Right cardiac atrium (tissue), 5 donors: ENCODE measurements at places on chromosomes 13 and 19.
A peak's percentile ranks its signal among the peaks of the same experiment; 100 is the strongest.

DNA sequence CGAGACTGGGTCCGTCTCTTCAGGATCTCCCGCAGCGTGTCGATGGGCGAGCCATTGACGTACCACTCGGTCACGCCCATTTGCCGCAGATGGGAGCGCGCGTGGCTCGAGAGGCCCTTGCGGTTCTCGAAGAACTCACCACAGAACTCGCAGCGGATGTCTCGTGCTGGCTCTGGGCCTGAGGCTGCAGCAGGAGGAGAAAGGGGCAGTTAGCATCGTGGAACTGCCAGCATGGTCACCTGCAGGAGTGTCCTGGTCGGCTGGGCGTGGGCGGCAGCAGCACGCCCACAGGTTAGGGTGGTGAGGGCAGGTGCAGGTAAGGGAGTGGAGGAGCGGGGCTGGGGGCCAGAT, 8.5 kb upstream of the AKAP8L start:
- DNase-seq = peak; percentile 49

DNA sequence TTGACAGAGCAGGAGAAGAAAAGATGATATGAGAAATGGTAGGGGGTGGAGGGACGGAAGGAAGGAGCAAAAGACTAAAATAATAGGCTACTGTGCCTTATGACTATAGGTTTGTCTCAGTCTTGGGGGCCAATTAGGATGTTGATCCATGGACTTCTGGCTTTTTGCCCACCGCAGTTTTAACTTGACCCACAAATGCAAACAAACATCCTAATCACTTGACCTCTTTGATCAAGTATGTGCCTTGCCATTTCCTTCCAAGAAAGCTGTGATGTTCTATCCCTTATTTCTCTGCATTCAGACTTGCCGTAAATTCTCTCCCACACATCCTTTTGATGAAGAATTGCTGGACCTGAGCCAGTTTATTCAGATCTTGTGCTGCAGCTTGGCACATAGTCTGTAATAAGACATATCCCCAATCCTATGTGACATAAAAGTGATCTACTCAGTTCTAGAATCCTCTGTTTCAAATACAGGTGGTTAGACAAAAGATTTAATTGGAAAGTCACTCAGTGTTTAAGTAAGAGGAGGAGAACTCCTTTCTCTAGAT, 62.8 kb downstream of the TPT1 start:
- DNase-seq = no peak

DNA sequence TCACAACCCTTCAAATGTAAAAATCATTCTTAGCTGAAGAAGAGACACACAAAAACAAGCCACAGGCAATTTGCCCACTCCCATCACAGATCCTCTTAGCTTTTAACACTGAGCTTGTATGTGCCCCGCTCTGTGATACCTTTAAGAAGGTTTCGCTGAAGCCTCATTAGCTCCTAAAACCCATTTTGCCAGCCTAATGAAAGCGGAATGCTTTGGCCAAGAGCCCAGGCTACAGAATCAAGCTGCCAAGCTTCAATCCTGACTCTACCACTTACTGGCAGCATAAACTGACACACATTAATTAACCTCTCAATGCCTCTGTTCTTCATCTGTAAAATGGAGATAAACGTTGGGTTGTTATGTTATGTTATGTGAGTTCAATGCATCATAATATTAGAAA, 10.5 kb downstream of the ZNF112 start:
- DNase-seq = no peak

- no peak for DNase-seq
These were observed 17.0 kb downstream of the CYP2F1 start for GRCh38 chr19:41131186-41131585.

DNA sequence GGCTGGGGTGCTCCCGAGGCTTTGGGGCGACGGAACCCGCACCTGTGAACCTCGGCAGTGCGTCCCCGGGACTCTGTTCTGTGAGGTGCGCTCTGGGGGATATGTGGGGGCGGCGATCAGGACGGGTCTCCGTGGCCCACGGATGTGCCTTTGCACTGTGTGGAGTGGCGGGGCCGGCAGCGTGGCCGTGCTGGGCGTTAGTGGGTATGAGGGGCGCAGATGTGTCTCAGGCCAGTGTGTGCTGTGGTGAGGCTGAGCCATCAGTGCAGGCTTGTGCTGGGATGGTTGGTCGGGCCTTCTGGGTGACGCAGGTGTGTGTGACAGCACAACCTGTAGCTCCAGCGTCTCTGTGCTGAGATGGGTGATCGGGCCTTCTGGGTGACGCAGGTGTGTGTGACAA, 16.9 kb downstream of the ZNF331 start:
- no peak for DNase-seq

GRCh38 chr13:103810026-103810425, 743.8 kb upstream of the SLC10A2 start:
- DNase-seq = no peak

DNA sequence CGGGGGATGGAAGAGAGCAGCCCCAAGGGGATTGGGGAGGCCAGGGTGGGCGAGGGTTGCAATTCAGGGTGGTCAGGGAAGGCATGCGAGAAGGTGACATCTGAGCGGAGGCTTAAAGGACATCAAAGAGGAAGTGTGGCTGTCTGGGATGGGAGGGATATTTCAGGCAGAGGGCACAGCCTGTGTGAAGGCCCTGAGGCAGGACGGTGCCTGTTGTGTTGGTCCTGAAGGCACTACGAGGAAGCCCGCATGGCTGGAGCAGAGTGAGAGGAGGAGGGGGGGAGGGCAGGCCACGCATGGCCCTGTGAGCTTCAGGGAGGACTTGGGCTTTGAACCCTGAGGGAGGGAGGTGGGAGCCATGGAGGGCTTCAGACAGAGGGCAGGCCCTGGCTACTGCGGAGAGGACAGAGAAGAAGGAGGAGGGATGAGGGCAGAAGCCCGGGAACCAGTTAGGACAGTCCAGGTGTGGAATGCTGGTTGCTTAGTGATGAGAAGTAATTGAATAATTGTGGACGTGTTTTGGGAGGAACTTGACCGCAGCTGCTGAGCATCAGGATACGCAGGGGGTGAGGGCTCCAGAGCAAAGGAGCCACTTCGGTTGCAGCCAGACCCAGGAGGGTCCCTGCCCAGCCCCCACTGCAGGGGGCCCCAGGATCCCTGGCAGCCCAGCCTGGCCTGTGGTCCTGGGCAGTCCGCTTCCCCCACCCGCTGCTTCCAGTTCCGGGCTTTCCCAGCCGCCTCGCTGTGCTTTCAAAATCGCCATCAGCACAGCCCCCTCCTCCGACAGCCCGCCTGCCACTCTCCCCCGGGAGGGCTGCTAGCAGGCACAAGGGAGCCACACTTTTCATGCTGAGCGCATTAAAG, 6.2 kb downstream of the TLE6 start:
- peak; percentile 90 for DNase-seq

DNA sequence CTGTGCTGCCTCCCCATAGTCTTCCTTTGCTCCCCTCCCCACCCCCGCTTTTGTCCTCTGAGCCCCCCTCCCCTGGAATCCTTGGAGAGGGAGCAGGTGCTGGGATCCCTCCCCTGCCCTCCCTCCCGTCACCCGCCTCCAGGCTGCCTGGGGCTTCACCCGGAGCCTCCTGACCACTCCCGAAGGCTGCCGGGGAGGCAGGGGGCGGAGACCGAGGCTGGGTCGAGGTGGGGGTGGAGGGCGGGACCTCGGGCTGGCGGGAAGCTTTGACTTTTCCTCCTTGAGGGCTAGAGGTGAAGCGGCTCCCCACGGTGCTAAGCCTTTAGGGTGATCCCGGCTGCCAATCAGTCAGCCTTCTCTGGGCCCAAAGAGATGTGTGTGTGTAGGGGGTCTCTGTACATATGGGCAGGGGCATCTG, 1.5 kb downstream of the KMT5C start:
- DNase-seq = peak; percentile 89

DNA sequence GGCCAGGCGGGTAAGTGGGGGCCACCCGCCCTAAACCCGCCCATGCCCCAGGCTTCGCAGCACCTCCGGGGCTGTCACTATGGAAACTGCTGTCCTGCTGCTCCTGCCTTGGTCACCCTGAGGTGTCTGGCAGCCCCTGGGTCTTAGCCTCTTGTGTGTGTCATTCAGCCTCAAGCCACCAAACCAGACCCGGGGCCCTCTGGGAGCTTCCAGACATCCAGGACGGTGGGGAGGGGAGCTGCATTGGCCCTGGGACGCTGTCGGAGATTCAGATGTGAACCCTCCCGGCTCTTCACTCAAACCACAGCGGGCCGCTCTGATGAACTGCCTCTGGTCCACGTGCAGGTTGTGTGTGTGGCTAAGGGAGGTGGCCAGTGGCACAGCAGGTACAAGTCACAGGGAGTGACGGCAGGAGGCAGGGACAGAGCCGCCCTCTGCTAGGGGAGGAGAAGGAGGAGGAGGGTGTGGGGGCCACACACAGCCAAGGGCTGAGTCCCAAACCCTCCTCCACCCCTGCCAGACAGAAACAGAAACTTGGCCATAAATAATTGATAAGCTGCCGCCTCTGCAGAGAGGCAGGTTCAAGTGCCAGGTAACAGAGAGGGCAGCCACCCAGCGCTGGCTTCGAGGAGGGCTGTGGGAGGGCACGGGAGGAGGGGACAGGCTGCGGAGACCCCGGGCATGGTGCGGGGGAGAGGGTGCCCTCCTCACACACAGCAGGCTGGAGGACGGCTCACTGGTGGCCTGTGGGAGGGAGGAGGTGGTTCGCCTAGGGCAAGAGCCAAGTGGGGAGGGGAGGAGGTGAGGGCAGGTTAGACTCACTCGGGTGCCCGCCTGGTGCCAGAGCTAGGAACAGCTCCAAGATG, 8.0 kb downstream of the NANOS3 start:
- no peak for DNase-seq

DNA sequence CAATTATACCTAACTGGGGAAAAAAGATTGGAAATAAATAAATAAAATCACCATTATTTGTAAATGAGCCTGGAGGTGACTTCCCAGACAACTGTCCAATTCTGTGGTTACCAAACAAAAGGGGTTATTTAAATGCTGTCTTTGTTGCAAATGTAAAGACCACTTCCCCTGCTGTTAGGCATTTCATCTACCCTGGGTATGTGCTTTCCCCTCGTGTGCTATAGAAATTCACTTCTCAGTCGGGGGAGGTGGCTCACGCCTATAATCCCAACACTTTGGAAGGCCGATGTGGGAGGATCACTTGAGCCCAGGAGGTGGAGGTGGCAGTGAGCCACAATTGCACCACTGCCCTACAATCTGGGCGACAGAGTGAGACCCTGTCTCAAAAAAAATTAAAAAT, 101.9 kb upstream of the AKAP11 start:
- no peak for DNase-seq

- DNase-seq = peak; percentile 85
These were observed 622 bp downstream of the DNM2 start for GRCh38 chr19:10718205-10719196.

GRCh38 chr13:96671073-96671472, 323.2 kb downstream of the OXGR1 start:
- DNase-seq = no peak

GRCh38 chr13:101341464-101341863, 74.8 kb downstream of the NALCN start:
- no peak for DNase-seq

DNA sequence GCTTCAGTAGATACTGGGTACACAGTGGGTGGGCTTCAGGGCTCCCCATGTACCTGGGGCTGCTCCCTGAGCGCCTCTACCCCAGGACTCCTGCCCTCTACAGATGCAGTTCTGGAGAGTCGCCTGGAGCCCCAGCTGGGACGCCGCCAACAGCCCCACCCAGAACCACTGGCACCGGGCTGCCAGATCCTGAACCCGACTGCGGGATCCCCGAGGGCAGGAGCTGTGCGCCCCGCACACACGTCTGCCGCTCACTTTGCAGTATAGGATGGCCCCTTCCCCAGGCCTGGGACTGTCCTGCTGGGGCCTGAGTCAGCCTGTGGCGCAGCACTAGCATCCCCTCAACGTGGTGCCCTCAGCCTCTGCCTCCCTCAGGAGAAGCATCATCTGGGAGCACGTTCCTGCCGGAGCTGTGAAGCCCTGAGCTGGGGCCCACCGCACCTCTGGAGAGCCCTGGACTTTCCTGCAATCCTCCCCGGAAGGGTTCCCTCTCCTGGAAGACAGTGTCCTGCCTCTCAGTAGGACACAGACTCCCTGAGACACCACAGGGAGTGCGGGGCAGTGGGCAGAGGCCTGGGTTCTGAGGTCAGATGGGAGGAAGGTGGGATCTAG, 3.7 kb downstream of the REXO1 start:
- DNase-seq = peak; percentile 70

- DNase-seq = peak; percentile 87
These were observed 3.3 kb upstream of the RGL3 start for GRCh38 chr19:11422163-11423065.

GRCh38 chr19:6276447-6276846, 3.3 kb downstream of the MLLT1 start:
- peak; percentile 88 for DNase-seq

- no peak for DNase-seq
These were observed 2832.4 kb downstream of the PCDH9 start for GRCh38 chr13:64397701-64398100.

- no peak for DNase-seq
These were observed 680.9 kb upstream of the SGCG start for GRCh38 chr13:22499919-22500318.

- DNase-seq = no peak
These were observed 3.1 kb downstream of the ZNF784 start for GRCh38 chr19:55621205-55621672.

GRCh38 chr19:39052243-39052746, 19.9 kb upstream of the FBXO27 start:
- DNase-seq = peak; percentile 78

DNA sequence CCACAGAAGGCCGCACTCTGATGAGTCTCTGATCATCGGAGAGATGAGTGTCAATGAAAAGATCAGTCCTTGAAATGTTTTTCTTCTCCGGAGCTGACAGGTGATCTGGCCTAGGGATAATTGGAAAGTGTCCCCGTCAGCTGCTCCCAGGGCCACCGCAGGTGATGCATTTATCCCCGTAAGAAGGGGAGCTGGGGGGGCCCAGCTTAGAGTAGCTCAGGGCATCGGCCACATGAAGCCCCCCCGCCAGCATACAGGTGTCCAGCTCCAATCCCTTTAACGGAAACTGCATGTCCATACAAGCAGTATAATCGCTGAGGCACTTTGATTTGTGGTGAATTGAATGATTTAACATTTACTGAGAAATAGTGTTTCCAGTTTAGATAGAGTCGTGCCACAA, 27.7 kb downstream of the ATP4B start:
- DNase-seq = no peak

DNA sequence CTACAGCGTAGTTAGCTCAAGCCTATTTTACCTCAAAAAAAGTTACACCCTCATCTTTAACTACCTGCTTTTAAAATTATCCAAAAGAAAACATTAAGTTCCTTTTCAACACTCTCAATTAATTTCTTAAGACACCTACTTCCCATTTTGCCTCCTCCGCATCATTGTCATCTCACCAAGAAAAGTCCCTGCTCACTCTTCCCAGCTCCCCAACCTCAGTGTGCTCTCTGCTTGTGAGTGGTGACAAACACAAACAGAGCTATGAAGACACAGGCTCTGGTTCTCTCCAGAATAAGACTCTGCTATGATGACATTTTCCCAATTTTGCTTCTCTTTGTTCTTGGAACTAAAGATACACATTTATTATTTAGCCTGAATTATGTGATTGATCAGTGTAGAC, 385.1 kb upstream of the HTR2A start:
- no peak for DNase-seq
